WTC11 (cell line): ENCODE measurements at places on chromosomes 11 and 22. TPM values are rescaled to one million over a fixed set of nuclear protein-coding genes. Genes with fewer than 3 reads are reported as not detected.

The OR52B4 gene
- total RNA-seq: not detected in 3 replicates

The EML3 gene
- 45.5 to 54.7 TPM (median 51.1 TPM) in 3 replicates for total RNA-seq

The APOL4 gene
- 0.07 to 0.31 TPM in 2 of 3 replicates, not detected in the other for total RNA-seq

The OR52I1 gene
- not detected in 3 replicates for total RNA-seq

The GALNT18 gene
- total RNA-seq: 4.4 to 5.0 TPM (median 5.0 TPM) in 3 replicates

The OR52K1 gene
- total RNA-seq: 0.05 to 0.07 TPM in 2 of 3 replicates, not detected in the other
